ENCODE measurements at places on chromosomes 7 and 10.

- no peak for DNase-seq
These were observed 50.4 kb upstream of the ZNF365 start for GRCh38 chr10:62323751-62324150.

- DNase-seq = no peak
These were observed 6.0 kb upstream of the TAS2R38 start for GRCh38 chr7:141979568-141979967.

DNA sequence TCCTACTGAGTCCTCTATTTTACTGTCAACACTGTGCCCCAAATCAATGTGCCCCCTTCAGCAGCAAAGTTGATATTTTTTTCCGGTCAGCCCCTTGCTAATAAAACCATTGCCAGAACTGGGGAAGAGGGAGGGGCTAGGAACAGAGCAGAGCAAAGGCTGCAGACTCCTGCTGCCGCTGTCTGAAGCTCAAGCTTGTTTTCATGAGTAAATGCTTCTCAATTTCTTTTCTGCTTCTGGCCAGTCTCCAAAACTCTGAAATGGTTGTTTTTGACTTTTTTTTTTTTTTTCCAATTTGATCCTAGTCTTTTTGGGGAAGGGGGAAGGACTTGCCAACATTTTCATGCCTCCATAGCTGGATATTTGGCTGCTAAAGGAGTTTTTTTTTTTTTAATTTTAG is 26.7 kb upstream of the PROSER2 start:
- DNase-seq = no peak

DNA sequence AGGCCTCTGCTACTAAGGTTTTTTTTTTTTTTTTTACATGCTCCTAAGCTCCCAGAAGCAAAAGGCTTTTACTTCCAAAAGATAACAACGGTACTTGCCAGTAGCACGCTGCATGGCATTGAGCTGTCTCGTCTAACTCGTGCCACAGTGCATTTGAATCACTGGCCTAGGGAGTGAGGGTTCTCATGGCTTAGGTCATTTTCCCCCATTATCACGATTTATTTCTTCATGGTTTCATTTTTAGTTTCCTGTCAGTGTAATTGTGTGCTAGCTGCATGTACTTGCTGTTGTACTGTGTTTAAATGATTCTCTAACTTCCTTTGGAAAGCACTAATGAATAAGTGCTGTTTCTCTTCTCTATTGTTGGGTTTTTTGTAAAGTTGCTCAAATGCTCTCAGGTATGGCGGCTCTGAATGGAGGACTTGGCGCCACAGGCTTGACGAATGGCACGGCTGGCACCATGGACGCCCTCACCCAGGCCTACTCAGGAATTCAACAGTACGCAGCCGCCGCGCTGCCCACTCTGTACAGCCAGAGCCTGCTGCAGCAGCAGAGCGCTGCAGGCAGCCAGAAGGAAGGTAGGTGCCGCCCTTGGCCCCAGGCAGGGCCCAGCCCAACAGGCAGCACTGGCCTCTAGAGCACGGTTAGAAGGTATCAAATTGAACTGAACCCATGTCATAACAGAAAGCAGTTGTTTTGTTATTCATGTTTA is 290.5 kb downstream of the USP6NL start:
- no peak for DNase-seq

- DNase-seq = no peak
These were observed 504 bp upstream of the BMPER start for GRCh38 chr7:33904681-33905388.

DNA sequence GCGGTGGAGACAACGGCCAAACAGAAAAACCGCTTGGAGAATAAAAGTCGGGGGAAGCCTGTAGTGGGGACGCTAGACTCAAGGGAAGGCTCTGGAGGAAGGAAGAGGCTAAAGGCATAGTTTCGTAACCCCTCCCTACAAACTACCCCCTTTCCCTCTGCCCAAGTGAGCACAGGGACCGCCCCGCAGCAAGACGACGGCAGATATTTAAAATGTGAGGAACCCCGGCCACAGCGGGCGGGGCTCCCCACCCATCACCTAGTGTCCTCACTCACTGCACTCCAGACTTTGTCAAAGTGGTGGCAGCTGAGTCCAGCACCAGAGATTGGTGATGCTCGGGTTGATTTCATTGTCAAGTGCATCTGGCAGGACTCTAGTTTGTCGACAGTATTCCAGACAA is 69.1 kb downstream of the PRKAG2 start:
- DNase-seq = no peak

- no peak for DNase-seq
These were observed 17.8 kb downstream of the SGMS1 start for GRCh38 chr10:50605951-50606270.

GRCh38 chr7:25707768-25708620 is 444.0 kb upstream of the NFE2L3 start:
- no peak for DNase-seq

DNA sequence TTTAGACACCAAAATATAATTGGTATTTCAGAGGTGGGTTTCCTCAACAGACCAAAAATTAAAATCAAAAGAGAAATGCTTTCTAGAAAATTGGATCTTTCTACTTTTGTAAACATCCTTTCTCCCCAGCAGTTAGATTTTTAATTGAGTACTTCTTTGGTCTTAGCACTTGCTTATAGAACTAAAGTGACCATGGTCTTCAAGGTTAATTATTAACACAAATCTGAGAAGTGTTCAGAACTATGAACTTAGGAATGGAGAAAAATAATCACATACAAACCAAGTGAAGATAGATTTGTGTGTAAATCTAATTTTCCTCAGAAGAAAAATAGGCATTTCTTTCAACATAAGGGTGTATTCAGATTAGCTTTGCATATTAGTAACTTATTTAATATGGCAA is 355.4 kb downstream of the ELMO1 start:
- no peak for DNase-seq

- no peak for DNase-seq
These were observed 126.1 kb upstream of the PPP2R2D start for GRCh38 chr10:131774681-131775085.

DNA sequence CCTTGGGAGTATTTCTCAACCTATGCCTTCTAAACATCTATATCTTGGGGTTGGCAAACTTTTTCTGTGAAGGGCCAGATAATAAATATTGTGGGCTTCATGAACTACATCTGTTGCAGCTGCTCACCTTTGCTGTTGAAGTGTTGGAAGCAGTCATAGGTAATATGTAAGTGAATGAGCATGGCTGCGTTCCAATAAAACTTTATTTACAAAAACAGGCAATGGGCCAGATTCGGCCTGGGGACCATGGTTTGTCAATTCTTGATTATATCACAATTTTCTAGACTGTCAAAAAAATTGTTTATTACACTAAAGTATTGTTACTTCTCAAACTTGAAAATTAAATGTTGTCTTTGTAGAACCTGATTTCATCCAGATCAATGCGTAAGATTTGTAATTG is 54.9 kb downstream of the MTPN start:
- DNase-seq = no peak

DNA sequence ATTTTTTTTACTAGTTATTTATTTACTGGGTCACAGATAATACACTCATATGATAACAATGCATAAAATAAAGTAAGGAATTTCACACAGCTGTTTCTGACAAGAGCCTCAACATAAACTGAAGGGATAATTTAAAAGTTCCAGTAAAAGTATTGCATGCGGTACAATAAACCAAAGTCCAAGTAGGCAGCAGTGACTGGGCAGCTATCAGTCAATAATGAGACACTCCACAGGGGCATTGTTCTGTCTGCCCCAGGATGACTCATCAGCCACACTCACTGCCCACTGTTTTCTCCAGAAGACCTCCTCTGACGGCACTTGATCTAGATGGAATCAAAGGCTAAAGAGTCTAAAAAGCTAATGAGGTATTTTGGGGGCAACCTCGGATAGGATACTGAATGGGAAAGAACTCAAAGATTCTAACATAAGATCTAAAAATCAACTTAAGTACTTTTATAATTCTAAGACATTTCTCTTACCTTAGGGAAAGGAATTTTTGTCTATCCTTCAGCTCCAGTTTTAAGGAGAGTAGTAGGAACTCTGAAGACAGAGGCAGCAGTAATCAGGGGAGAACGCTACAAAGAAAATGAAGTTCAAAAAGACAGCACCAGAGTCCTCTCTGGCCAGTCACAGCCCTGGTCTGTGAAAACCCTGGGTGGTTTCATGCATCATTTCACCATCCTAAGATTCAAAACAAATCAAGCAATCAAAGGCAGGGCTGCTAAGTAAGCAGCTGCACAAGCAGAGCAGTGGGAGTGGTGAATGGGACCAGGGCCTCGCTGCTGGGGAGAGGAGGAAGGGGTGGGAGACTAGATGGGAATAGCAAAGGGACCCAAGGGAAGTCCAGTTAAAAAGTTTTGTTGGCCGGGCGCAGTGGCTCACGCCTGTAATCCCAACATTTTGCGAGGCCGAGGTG is 175.1 kb downstream of the AVL9 start:
- DNase-seq = no peak

GRCh38 chr10:128125416-128125943 is 743 bp downstream of the MKI67 start:
- DNase-seq = no peak

DNA sequence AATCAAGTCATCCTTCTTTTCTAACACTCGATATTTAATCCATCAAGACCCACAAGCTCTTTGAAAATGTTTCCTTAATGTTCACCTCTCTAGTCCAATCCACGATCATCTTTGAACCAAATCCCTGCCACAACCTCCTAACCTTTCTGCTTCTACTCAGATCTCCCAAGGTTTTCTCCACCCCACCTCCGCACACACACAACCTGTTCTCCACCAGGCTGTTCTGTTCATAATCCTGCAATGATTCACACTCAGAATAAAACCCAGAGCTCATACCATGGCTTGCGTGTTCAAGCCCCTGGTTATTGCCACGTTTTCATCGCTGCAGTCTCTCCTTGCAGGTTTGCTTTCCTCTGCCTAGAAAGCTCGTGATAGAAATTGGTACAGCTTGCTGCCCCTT is 53.8 kb upstream of the BAMBI start:
- no peak for DNase-seq

DNA sequence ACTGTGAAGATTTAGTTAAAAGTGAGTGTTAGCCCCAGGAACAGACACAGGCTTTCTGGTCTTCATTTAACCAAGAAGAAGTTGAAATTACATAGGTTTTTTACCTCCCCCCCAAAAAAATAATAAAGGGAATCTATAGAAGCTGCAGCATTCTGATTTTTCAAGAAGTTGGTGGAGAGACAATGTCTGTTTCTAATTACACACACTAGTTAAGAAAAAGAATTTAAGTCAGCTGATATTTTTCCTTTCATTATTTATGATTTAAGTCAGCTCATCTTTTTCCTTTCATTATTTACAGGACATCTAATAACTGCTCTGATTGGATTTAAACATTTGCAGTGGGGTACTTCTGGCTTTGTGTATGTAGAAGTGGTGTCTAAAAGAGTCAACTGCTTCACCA is 201.4 kb upstream of the NRP1 start:
- DNase-seq = no peak

- DNase-seq = no peak
These were observed 21.3 kb upstream of the KCNK18 start for GRCh38 chr10:117175901-117176534.

GRCh38 chr10:101856626-101857025 is 13.0 kb upstream of the KCNIP2 start:
- no peak for DNase-seq

GRCh38 chr7:94314413-94315410 is 80.0 kb upstream of the COL1A2 start:
- DNase-seq = no peak

DNA sequence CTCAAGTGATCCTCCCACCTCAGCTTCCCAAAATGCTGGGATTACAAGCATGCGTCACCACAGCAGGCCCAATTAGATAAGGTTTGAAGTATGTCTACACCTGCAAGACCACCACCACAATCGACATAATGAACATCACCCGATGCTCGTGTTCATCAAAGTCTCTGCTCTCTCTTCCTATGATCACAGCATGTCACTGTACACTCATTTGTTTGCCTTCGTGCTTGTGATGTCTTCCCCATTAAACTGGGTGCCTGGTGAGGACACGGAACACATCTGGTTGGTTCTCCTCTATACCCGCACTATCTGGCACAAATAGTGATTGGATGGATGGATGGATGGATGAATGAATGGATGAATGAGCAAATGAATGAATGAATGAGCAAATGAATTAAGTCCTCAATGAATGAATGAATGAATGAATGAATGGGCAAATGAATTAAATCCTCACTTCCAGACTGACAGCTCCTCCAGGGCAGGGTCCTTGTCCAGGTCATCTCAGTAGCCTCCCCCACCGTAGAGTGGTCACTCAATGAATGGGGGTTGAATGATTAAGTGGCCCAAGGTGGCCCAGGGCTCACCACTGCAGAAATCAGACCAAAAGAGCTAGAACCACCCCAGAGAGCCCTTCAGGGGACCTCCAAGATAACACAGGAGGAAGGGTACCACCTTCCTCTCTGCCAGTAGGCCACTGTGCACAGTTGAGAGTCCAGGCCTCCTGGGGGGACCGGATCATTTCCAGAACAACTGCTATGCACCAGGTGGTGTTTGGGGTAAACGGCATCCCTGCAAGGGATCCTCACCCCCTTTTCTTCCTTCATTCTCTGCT is 101.9 kb upstream of the TNRC18 start:
- DNase-seq = no peak

DNA sequence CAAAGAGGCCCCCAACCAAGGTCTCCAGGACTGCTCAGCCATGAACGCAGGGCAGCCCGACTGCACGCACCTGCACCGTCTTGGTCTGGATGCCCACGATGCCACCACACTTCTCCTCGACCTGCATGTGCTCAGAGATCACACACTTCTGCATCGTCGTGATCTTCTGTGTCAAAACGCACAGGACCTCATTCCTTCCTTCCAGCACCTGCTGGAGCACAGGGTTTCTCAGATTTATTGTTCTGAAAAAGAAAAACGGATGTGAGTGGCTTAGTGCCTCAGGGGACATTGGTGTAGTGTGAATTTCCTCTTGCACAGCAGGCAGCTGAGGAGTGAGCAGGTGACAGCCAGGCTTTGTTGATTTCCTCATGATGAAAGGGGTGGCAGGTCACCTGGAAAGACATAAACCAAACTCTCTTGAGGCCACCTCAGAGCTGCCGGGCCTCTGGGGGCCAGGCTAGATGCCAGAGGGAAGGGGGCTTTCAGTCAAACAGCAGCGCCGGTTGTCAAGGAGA is 38.2 kb downstream of the GSDME start:
- no peak for DNase-seq

- DNase-seq = no peak
These were observed at the start of gene HDAC9 for GRCh38 chr7:18495412-18496340. HDAC9 (plus strand) TSS chr7:18495749; CDS start chr7:18496303, 554 bp downstream.

- no peak for DNase-seq
These were observed 120.0 kb downstream of the SRPK2 start for GRCh38 chr7:105268511-105269392.

DNA sequence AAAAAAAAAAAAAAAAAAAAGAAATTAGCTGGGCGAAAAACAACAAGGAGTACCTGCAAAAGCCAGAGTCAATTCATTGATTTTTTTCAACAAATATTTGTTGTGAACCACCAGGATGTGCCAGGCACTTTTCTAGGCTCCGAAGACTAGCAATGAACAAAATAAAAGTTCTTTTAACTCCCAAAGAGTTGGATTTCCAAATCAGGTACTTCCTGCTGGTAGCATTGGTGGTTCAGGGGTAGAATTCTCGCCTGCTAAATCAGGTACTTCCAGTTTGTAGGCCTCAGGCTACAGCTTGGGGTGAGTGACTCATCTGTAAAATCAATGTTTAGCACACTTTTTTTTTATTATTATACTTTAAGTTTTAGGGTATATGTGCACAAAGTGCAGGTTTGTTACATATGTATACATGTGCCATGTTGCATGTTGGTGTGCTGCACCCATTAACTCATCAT is 10.9 kb downstream of the PPA1 start:
- DNase-seq = no peak

Data from esophagus squamous epithelium (tissue), 5 donors.